SK-MEL-5 (cell line): ENCODE measurements at places on chromosomes 3 and 15.

DNA sequence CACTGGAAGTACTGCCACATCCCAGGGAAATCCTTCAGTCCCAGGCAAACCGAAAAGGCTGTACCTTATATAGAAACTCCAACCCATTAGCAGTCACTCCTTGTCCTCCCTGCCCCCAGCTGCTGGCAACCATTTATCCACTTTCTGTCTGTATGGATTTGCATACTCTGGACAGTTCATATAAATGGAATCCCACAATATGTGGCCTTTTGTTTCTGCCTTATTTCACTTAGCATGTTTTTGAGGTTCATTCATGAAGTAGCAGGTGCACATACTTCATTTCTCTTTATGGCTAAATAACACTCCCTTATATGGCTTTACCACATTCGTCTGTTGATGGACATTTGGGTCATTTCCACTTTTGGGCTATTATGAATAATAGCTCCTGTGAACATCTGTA lies 51.6 kb upstream of the CMTM8 start:
- DNase-seq: no peak

- DNase-seq: no peak
Measured at GRCh38 chr15:71078506-71079207, 36.6 kb upstream of the THSD4 start.

- no peak for DNase-seq
Measured at GRCh38 chr3:183377307-183377959, 51.0 kb downstream of the MCF2L2 start.

- DNase-seq: no peak
Measured at GRCh38 chr3:122316368-122316767, 8.7 kb upstream of the CSTA start.

DNA sequence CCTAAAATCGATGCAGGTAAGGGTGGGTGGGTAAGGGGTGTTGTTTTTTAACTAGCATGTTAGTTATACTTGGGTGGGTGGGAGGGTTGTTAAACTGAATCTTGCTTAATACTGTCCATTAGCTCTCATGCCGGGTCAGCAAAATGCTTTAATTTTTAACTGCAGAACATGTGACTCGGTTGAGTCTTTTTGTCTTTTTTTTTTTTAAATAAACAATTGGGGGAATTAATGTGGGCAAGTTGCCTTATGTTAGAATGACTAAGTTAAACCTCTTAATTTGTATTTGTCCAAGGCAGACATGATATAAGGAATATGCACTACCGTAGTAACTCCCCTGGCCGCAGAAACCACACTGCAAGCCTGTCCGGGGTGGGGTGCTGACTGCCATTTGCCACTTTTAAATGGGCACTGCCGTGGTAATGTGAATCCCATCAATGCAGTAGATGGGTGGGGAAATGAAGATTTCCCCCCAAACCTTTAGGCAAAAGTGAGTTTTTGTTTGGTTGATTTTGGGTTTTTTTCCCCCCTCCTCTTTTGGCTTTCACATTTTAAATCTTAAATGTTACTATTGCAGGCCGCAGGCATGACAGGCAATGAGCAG lies 54.3 kb upstream of the CCR4 start:
- DNase-seq: no peak

GRCh38 chr3:17298038-17298437 lies 413.3 kb downstream of the PLCL2 start:
- no peak for DNase-seq

DNA sequence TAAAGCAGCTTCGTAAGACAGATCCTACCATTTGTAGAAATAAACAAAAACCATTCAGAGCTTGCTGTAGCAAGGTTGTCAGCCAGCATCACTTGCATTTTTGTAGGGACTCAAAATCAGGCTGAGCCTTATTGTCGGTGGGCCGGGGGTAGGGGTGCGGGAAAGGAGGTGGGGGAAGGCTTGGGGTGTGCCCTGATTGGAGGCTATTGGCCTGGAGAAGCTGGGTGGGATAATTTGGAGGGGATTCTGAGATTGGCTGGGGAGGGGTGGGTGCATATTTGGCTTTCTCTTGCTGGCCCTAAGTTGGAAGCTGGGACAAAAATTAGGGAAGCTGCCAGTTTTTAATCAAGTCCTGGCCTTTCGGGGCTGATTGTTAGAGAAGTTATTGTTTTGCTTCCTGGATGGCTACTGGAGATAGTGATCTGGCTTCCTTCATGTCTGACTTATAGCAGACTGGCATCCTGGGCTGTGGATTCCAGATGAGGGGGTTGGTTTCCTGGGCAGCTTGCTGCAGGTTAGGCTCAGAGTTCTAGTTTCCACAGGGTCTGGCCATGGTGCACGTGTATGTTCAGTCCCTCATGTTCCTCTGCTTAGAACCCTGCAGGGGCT lies 22.8 kb downstream of the STOML1 start:
- DNase-seq: no peak

- no peak for DNase-seq
Measured at GRCh38 chr15:88727439-88727838, 75.8 kb upstream of the ACAN start.

DNA sequence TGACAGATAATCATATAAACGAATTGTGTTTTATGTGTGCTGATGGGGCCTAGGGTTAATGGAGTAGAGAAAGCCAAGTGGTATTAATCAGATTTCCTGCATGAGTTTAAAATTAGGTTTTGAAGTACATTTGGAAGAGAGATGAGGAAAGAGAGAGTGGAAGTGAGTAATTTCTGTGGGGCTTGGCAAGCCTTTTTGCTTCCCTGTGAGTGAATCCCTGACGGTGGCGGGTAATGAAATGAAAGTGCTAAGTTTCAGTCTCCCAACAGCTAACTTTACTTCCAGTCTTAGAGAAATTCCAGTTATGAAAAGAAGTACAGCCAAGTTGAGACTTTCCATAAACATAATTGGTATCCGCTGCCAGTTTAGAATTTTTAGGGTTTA lies 139.4 kb downstream of the BBX start:
- DNase-seq: no peak

DNA sequence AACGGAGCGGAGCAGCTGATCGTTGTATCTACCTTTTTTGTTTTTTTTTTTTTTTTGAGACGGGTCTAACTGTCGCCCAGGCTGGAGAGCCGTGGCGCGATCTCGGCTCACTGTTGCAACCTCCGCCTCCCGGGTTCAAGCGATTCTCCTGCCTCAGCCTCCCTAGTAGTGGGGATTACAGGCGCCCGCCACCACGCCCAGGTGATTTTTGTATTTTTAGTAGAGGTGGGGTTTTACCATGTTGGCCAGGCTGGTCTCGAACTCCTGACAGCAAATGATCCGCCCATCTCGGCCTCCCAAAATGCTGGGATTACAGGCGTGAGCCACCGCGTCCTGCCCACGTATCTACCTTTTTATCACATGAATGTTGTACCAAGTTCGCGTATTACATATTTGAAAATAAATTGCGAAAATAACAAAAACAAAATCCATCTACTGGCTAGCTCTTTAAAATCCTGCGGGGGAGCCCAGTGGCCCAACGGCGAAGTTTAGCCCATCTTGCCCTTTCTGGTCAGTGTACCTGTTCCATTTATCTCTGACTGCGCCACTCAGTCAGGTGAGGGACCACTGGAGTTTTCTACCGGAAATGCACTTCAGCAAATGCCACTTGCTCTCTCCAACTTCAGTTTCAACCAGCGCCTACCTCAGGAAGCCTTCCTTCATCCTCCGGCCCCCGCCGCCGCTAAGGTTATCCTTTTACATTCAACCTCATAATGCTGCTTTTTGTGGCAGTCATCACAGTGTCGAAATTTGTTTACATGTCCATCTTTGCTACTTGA lies 1.2 kb upstream of the EIF3J start:
- no peak for DNase-seq

DNA sequence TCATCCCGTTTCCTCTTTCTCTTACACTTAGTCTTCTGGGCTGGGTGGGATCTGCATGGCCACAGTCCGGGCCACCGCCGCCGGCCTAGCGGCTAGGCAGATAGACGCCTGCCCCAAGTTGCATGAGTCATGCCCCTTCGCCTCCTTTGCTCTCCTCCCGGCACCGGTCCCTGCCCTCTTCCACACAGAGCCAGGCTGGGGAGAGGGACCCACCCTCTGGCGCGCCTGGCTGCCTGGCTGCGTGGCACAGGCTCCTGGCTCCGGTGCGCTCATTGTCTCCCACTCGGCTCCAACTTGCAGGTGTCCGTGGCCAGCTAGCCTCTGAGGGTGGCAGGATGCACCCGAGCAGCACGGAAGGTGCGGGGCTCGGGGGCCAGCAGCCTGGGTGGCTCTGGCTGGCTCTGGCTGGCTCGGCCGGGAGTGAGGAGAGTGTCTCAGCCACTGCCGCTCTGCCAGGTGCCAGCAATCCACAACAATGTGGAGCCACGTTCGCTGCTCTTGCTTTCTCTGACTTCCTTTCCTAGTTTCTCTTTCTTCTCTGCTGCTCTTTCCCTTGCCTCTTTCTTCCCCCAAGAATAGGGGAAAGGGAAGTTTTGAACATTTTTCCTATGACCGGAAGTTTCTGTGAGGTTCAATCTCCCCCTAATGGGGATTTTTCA lies 22.4 kb upstream of the MTHFS start:
- DNase-seq: no peak

DNA sequence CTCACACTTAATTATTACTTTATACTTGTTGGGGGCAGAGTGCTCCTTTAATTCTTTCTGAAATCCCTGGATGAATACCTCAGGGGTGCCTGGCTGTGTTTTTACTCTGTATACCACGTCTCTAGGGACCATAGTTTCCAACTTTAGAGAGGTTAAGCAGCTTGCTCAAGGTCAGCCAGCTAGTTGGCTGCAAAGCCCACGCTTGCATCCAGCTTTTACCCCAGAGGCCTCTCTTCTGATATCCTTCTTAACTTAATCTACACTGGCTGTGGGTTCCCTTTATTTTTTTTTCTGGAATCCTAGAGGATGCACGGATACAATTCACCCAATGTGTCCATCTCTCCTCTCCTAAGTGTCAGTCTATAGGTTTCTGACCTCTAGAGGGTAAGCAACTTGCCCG lies 1.4 kb downstream of the PDZRN3 start:
- no peak for DNase-seq

- DNase-seq: no peak
Measured at GRCh38 chr3:158961471-158961870, 159.6 kb downstream of the MFSD1 start.

DNA sequence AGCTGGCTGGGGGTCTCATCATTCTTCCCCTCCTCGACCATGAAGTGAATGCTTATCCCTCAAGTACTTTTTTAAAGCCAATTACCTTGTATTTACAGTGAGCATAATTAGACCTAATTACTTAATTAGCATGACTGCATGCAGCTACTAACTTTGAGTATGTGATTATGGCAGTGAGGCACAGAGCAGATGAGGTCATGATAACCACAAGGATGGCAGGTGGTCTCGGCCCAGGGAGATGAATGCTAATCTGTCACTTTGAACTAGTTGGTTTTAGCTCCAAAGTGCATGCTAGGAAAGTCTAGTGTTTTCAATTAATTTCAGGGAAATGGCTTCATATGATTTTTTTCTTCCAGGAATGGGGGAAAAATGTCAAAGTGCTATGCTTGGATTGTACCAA lies 233.8 kb downstream of the NTRK3 start:
- no peak for DNase-seq

DNA sequence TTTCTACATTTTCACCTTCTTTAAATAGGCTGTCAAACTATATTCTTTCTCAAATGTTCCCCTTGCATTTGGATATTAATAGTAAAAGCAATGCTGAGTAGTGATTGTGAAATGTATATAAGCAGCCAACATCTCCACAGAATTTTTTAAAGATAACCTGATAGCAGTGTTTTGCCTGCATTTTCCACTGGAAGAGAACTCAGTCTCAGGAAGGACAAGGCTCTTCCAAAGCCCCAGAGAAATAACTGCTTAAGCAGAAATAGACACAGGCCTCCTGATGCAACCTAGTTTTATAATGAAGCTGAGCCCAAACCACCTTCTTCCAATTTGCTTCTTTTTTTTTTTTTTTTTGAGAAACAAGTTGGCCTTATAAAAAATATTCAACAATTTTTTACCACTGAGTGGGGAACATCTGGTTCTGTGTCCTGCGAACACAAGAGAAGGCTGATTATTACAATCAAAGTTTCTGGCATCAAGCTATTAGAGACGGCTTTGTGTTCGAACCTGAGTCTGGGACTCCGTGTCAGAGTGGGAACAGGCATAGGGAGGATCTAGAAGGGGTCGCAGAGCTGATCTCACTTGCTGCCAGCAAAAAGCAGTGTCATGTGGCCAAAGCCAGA lies 332.5 kb upstream of the TBL1XR1 start:
- DNase-seq: no peak

- no peak for DNase-seq
Measured at GRCh38 chr3:14900881-14901873, 46.2 kb upstream of the NR2C2 start.

- no peak for DNase-seq
Measured at GRCh38 chr3:70832834-70833205, 520.4 kb upstream of the MDFIC2 start.

DNA sequence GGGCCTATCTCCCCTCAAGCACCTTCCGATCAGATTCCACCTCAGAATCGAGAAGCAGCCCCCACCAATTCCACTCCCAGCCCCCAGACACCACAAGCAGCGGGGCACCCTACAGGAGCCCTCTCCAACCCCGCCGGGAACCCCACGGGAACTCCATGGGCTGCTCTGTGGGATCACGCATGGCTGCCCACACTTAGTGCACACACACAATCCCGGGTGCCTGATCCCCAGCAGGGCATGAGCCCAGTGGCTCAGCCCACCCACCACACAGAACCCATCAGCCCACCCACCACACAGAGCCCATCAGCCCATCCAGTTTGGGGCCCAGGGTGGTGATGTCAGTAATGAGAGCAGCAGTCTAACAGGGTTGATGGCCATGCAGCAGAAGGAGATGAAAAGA lies 141.6 kb upstream of the LINGO1 start:
- no peak for DNase-seq

GRCh38 chr15:85007741-85008397 lies 26.2 kb downstream of the PDE8A start:
- DNase-seq: no peak

GRCh38 chr15:29939404-29939803 lies 117.1 kb upstream of the TJP1 start:
- no peak for DNase-seq

DNA sequence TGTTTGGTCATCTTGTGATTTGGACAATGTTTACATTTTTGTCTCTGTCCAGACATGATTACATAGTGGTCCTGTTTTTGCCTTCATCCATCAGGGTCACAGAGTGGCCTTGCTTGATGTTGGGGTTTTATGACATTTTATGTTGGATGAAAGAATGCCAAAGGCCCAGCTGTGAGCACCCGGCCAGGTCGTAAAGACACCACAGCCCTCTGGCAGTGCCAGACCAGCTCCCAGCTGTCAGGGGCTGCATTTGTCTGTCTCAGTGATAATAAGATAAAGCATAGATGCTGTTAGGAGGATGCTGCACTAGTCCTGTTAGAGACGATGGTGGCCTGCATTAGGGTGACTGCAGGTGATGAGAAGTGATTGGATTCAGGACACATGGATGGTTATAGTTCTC lies 117.5 kb downstream of the FAM174B start:
- DNase-seq: no peak

DNA sequence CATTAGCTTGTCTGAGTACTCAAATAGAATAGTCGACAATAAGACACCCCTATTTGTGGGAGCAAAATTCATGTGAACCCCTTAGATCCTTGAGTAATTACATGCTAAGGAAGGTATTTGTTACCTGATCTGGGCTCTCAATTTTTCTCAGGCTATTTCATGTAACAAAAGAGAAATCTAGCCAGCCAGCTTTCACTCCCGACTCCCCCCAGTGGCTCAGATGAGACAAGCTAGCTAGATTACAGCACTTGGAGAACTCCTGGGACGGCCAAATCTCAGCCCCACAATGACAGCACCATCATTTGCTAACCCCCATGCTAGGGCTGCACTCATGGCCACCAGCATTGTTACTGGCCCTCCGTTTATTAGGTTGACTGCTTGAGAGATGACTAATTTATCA lies 41.3 kb downstream of the GLDN start:
- DNase-seq: peak; percentile 67

GRCh38 chr3:195859061-195859845 lies 47.5 kb upstream of the MUC4 start:
- peak; percentile 69 for DNase-seq
